Stimulated activated CD8-positive, alpha-beta memory T cell treated with anti-CD3 and anti-CD28 coated beads, Interleukin-7, amount 100 ng/mL, for 24 hours (primary cell): ENCODE measurements at places on chromosomes 6 and 20.

DNA sequence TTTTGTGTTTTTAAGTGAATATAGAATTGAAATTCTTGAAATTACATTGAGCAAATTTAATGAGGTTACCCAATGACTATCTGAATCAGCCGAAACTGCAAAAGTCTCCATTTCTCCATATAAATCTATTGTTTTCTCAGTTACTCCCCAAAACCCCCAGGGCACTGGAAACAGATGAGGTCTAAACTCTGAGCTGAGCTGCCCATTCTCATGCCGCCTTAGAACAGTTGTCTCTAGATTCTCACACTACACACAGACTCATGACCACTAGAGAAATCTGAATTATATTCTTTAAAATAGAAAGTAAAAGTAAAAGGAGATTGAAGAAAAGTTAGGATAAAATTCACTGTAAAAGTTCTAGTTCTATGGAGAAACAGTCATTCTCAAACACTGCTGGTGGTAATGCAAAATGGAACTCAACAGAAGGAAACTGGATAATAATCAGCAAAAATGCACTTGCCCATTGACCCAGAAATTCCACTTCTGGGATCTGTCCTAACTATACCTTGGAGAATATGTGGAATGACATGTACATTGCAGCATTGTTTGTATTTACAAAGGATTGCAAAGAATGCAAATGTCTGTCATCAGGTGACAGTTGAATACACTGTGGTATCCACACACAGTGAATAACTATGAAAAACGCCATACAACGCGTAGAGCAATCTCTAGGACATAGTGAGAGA, 125.5 kb downstream of the IPCEF1 start:
- no peak for DNase-seq

DNA sequence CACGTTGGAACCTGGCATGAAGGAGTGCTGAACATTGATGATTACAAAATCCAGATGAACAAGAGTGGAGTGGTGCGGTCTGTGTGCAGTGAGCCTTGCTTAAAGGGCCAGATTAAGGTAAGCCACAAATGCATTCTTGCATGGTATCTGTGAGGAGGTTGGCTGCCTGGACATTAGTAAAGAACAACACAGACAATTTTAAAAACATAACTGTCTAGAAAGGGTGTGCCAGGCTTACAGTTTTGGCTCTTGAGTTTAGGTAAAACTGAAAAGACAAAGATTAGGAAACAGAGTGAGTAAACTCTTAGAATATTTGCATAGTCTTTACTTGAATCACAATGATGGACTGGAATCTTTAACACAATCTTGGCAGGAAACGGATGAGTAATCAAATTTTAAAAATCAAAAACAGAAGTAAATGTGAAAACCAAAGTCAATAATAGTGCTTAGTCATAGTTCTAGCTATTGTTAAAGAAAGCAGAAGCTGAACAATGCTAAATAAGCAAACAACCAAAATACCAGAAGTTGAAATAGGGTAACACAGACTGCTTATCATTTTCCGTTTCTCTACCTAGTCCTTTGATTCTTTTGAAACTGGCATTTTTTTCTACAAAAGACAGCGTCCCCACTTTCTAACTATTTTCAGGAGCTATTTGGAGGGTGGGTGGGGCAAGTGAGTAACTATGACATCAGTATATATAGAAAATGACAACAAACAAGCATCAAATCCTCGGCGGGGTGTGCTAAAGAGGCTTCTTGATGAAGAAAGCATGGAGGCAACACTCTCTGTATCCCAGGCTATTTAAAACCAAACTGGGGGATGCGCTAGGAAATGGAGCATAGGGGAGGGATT, 185.8 kb upstream of the RAB32 start:
- DNase-seq = no peak

- DNase-seq = no peak
Measured at GRCh38 chr6:33987531-33988021, 158.3 kb downstream of the GRM4 start.

- no peak for DNase-seq
Measured at GRCh38 chr20:2507875-2508630, 662 bp downstream of the ZNF343 start.

DNA sequence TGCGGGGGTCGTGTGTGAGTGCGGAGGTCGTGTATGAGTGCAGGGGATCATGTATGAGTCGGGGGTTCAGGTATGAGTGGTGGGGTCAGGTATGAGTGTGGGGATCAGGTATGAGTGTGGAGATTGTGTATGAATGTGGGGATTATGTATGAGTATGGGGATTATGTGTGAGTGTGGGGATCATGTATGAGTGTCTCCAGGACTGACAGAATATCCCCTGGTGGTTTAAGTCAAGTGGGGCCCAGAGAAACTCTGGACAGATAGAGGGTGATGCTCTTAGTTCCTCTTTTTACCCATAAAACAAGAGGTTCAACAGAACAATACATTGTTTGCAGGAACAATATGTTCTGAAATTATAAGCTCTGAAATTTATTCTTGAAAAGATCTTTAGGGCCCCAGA, 131.9 kb downstream of the UST start:
- DNase-seq = no peak

DNA sequence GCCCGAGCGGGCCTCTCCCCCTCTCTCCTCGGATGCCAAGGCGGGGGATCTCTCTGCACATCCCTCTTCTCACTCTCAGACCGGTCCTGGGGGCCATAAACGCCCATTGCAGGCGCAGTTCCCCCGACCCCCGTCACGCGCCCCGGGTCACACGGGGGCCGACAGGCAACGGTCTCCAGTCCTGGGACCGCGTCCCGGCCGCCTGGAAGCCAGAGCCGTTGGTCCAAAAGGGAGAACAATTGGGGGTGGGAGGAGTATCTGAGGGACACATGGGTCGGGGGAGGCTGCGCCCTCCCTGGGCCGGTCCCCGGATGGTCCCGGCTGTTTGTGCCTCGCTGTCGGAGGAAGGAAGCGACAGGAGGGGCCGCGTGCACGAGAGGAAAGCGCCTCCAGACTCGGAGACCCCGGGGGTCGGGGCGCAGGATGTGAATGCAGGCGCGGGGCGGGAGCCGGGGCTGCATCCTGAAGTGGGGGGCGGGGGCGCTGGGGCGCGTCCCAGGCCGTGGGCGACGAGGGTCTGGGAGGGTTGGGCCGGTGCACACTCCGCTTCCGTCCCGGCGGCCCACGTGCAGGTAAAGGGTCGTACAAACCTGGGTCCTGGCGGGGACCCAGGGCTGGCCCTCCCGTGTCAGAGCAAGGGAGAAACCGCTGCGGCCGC, 903 bp downstream of the SLC4A11 start:
- DNase-seq = no peak

DNA sequence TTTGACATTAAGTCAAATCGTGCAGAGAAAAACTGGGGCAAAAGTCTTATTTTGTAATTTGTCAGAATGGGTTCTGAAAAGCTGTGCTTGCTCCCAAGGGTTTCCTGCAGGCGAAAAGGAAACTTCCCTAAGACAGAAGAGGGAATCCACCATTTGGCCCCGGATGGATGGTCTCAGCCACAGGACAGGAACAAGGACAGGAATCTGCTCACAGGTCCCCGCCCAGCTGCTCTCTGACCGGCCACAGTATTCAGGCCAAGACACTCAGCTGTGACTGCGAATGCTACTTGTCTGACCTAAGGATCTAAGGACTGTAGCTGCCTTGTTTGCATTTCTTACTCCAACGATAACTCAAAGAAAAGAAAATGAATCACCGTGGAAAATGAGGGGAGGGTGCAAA, 197.0 kb downstream of the BMP7 start:
- DNase-seq = no peak

DNA sequence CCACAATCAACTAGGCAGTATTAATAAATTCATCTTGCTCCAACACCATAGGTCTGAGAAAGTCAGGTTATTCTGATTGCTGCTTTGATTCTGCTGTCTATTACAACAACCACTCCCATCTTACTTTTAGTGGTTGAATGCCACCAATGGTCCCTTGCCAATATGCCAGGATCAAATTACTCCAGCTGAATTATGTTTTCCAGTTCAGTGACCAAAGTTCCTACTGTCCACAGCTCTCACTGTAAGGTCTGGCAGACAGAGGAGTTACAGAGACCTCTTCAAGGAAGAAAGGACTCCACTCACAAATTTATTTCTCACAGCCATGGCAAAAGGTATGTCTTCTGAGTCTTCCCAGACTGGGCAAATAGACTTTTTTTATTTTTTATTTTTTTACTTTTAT, 557.0 kb downstream of the HAO1 start:
- no peak for DNase-seq

GRCh38 chr6:116278854-116279231, 887 bp downstream of the TSPYL1 start:
- DNase-seq = no peak

DNA sequence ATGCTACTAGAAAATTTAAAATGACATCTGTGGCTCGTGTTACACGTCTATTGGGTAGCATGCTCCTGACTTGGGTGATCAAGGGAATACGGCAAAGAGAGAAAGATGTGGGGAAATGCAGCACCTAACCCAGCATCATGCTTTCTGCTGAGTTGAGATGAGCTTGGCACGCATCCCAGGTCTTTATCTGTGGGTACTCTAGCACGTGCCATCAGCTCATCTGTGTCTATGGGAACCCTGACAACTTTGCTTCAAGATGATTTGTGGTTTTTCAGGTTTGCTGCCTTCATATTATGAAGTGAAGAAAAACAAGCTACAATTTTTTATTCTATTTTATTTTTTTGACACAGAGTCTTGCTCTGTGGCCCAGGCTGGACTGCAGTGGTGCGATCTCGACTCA, 21.0 kb downstream of the RNASET2 start:
- no peak for DNase-seq

DNA sequence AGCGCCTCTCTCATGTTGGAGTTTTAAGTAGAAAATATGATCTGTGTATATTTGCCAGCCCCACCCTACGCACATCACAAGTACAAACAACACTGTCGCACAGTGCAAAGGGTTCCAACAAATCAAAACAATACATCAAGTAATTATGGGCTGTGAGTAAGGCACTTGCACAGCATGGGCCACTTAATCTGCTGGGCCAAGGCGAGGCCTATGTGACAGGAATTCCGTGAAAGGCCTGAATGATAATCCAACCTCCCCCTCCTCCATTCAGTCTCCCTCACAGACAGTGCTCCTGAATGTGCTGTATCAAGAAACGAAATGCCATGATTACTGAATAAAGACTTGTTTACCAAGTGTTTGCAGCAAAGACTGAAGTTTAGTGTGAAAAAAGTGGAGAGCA, 130.1 kb upstream of the SLC2A12 start:
- DNase-seq = no peak

DNA sequence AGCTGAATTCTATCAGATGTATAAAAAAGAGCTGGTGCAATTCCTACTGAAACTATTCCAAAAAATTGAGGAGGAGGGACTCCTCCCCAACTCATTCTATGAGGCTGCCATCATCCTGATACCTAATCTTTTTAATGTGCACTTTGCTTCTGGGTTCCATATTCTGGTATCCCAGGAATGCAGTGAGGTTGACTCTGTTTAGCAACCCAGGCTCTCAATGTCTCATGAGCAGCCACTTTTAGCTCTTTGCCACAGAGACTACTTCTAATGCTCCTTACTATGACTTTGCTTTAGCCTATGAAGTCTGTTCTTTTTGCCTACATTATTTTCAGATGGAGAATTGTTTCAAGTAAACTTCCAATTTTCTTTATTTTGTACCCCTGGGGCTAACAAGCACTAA, 185.5 kb upstream of the NRSN1 start:
- DNase-seq = no peak

- no peak for DNase-seq
Measured at GRCh38 chr6:81475646-81476045, 276.8 kb downstream of the TENT5A start.

DNA sequence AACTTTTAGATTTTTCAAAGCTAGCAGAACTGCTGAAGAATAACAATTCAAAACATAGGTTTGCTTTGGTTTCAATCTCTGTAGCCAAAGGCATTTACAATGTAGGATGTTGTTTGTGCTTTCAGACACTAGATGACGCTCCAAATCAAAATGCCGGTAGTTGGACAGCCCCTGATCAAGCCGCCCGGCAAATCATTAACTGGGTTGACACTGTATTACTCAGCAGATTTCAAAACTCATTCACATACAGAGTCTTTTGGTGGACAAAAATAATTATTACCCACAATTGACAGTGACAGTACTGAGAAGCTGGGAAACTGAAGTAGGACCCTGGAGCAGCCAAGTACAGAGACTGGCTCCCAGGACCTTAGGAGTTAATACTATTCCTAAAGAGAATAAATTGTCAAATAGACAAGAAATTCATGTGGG, 21.3 kb upstream of the HFE start:
- DNase-seq = no peak

DNA sequence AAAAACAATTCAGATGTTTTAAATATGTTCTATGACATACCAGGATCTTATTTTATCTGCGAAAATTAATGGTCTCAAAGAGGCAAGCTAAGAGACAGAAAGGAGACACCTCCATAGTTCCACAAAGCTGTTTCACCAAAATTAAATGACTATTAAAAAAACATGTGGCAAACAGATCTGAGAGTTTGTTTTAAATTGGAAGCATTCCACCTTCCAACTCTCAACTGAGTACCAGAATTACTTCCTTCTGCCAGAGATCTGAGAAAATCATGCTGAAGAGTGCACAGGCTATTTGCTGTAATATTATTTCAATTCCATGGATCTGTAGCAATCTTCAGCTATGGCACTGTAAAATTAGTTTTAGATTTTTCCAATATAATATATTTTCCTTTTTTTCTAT, 669.5 kb upstream of the MARCKS start:
- no peak for DNase-seq

DNA sequence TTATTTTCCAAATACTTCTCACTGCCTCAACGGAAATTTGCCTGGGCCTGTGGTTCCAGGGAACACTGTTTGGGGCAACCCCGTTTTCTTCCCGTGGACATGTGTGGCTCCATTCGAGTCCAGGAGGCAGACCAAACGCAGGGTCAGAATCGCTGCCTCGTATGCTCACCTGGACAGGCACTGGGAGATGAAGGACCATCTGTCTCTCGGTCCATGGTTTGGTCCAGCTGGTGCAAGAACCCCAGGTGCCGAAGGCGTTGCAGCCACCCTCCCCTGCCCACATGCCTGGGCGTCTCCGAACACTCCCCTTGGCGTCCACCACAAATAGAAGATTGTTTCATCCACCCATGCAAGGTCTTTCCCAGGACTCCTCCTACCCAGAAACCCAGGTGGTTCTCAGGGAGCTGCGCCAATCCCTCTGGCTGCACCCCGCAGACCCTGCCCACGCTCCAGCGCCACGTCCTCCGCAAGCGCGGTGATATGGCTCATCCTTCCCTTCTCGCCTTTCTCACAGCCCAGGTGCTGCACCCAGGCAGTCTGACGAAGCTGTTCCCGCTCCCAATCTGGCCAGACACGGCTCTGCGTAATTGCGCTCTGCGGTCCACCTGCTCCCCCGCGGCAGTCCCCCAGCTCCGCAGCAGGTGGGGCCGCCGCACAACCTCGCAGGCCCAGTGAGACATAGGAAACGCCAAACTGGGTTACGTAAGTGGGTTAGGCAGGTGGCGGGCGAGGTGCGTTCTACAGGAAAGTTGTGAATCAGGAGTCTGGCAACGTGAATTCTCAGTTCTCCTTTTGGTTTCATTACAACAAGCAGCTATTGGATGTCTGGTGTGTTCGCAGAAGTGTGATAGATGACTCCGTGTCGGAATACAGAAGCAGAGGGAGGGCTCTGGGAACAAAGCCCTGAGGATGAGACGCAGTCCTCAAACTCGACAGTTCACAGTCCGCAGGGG, 146.2 kb upstream of the ECI2 start:
- DNase-seq = no peak
